ENCODE measurements at places on chromosomes 4 and X.

DNA sequence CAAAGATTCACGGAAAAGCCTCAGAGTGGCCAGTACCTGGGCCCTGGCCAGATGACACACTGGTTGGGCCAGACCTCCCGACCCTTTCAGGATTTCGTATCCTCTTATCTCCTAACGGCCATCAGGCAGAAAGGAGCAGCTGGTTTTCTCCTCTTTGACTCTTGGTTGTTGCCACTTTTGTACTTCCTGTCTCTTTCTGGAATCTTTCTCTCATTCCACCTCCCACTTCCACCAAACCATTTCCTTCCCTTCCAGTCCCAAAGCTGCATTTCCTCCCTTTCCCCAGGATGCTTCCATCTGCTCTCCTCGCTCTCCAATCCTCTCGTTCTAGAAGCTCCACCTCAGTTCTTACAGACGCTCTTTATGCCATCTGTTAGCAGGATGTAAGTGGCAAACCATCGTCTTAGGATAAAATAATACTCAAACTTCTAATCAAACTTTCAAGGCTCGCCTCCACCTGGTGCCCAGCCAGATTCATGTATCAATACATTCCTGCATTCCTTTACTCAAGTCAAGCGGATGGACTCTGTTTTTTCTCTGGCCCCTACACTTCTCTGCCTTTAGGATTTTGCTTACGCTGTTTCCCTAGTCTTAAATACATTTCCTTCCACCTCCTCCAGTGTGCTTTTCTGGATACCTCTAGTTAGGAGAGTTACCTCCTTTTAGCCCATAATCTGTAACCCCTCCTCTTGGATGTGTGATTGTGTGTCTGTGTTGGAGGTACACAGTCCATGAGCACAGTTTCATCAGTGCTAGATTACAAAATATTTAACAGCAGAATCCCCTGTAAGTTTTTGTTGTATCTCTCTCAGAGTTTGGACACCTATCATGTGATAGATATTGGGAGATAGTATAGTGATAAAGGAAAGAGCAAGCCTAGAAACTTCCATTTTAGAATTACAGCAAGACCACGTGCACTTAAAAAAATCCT is 70.4 kb downstream of the LDB2 start:
- DNase-seq, result no peak

DNA sequence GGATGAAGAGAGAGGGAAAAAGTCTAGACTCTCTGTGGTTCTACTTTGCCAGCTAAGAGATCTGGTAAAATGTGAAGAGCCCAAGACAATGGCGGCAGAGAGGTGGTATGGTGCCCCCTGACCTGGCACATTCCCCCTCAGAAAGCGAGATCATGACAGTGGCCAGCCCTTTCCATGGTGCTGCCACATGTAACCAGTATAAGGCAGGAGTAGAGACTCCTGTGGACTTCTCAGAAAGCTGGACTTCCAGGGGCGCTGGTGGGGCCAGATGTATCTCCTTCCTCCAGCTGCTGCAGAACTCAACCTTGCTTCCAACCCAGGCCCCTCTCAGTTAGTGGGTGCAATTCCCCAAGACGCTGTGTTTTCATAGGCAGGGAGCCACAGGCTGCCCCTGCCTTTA is 9.6 kb downstream of the CTAG1A start:
- DNase-seq, result no peak

DNA sequence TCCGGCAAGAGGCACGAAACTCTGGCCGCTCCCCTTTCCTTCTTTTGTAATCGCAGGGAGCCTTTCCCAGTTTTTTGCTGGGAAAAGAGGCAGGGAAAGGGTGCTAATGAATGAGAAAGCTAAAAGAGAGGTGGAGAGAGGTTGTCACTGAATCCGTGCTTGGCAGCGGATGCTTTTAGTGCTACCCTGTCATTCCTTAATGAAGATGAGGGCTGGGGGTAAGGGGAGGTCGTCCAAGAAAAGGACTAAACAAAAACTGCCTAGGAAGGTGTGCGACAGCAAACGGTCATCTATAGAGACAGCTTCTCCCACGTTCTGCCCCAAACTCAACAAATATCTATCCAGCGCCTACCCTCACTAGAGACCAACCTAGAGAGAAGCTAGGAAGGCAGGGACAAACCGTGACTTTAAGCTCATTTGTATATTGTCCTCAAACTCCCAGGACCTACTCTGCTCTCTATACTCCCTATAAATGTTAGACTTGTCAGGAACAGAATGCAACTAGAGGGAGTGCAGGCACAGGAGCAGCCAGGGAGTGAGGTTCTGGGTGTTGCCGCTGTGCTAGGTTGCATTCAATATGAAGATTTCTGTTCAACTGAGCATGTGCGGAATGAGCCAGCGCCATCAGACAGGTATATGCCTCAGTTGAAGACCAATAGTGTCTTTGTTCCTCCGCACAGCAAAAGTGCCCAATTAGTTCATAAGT is 777 bp upstream of the CASK start:
- no peak for DNase-seq

- no peak for DNase-seq
These were observed 26.8 kb upstream of the FGF5 start for GRCh38 chr4:80239480-80240150.

- no peak for DNase-seq
These were observed 39.0 kb upstream of the SLITRK4 start for GRCh38 chrX:143674926-143675325.

- no peak for DNase-seq
These were observed 52.3 kb downstream of the SEPSECS start for GRCh38 chr4:25107827-25108516.

GRCh38 chrX:17655211-17656034 is 81.9 kb upstream of the SCML1 start:
- no peak for DNase-seq

GRCh38 chr4:157997296-157997695 is 175.5 kb downstream of the GASK1B start:
- DNase-seq, result no peak

GRCh38 chr4:116223040-116223732 is 862.2 kb downstream of the TRAM1L1 start:
- no peak for DNase-seq

- no peak for DNase-seq
These were observed 503.0 kb upstream of the CPXCR1 start for GRCh38 chrX:88244066-88244465.

- DNase-seq, result no peak
These were observed 64.7 kb upstream of the NKX1-1 start for GRCh38 chr4:1470816-1471442.

- DNase-seq, result no peak
These were observed 213.1 kb downstream of the DCTD start for GRCh38 chr4:182704077-182704476.

GRCh38 chrX:10598540-10598939 is 21.8 kb downstream of the MID1 start:
- no peak for DNase-seq

GRCh38 chr4:163193717-163194116 is 27.0 kb upstream of the NAF1 start:
- DNase-seq, result no peak

DNA sequence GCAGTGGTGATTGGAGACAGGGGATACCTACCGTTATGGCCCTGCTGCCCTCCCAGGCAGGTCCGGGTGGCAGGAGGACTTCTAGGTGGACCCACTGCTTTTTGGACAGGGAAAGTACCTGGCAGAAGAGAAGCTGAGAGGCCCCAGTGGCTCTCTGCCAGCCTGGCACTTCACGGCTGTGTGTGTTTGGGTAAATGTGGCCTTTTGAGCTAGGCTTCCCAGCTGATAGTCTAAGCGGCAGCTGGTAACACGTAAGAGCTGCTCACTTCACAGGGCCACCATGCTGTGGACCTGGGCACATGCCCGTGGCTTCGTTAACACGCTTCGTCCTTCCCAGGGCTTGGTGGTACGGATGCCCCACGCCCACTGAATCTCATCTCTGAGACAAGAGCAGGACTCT is 92.0 kb upstream of the CLCN4 start:
- DNase-seq, result no peak

- no peak for DNase-seq
These were observed 48.9 kb downstream of the SPATA18 start for GRCh38 chr4:52099860-52100461.

DNA sequence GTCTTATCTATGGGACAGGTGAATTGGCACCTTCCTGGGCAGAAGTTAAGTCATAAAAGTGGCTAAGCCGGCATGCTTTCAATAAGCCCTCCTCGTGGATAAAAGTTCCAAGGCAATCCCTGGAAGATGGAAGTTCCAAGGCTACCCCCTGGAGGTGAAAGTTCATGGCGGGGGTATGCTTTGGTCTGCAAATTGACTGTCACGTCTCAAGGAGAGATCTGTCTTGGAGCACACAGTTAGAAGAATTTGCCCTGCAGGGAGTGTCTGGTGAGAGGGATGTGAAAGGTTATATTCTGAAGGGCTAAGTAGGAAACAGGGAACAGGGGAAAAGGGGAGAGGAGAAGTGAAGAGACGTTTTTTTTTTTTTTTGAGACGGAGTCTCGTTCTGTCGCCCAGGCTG is 26.2 kb upstream of the GPR173 start:
- DNase-seq, result no peak

DNA sequence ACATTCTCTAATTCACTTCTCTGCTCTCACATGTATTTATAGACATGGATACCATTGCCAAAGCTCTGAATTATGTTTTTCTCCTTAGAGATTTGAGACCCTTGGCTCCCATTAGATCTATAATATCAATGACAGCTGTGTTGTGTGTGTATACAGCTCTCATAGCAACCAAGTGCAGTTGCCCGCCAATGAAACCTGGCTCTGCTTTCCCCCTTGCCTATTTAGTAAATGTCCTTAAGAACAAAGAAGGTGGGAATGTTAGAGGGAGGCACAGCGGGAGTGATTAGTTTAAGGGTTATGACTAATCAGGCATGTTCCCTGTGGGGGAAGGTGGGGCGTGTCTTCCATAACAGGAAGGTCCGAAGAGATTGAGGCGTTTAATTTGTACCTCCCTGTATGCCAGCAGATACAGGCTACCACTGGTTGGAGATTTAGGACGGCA is 100.5 kb upstream of the TBC1D9 start:
- no peak for DNase-seq

DNA sequence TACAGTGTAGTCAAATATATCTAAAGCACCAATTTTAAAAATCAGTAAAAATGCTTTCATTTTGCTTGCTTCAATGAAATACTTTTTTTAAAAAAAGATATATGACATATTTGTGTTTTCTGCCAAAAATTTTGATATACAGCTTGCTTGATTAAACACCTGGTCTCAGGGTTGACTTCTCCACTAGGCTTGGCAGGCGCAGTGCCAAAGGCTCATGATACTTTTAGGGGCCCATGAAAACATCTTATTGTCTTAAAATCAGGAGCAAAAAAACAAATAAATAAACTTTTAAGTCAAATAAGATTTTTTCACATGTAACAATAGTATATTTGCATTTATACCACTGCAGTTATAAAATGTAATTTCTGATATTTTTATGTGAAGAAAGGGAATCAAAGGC is 95.6 kb downstream of the ADGRA3 start:
- no peak for DNase-seq

DNA sequence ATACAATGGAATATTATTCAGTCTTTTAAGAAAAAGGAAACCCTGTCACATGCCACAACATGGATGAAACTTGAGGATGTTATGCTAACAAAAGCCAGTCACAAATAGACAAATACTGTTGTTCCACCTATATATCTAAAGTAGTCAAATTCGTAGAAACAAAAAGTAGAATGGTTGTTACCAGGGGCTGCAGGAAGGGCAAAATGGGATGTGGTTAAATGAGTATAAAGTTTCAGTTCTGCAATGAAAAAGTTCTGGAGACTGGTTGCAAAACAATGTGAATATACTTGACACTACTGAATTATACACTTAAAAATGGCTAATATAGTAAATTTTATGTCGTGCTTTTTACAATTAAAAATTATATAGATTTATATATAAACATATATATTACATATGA is 12.2 kb downstream of the SPOCK3 start:
- DNase-seq, result no peak

DNA sequence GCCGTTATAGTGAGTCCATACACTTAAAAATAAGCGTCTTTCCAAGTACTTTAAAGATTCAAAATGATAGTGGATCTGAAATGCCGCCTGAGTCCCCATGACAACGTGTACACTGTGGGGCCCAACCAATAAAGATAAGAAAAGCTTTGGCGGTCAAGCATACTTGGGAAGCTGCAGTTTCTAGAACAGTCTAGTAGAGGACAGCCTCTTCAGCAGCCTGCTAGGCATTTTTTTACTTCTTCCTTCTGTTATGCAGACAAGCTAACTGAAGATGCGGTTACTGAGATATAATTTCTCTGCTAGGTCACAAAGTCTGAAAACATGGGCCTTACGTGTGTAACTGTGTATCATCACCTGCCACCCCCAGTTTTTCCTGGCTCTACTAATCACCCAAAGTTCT is 402 bp upstream of the UPRT start:
- DNase-seq, result no peak

GRCh38 chr4:94623126-94623911 is 134.4 kb upstream of the BMPR1B start:
- DNase-seq, result no peak

- DNase-seq, result no peak
These were observed 166.6 kb upstream of the TBL1X start for GRCh38 chrX:9298221-9298620.

- no peak for DNase-seq
These were observed 58.0 kb upstream of the SHOX start for GRCh38 chrX:572538-573124.

- no peak for DNase-seq
These were observed 112.3 kb downstream of the KLHL8 start for GRCh38 chr4:87108142-87108546.

DNA sequence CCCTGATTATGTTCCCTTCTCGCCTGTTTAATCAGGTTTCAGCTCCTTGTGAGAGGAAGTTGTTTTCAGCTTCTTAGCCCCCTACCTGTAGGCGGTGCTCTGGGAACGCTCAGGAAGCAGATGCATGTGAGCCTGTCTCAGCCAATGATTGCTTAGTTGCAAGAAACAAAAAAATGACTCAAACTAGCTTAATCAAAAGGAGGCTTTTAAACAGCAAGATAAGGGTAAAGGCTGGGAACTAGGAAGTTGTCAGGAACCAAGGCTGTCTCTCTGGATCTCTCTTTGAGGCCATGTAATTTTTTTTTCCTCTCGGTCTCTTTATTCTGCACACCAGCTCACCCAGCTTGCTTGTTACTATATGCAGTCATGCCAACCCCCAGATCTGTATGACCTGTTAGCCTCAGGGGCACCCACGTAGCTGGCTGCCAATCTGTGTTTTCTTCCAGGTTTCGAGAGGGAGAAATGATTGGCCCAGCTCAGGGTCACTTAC is 109.1 kb downstream of the PTTG2 start:
- DNase-seq, result no peak

- DNase-seq, result no peak
These were observed 91.5 kb downstream of the GEMIN8 start for GRCh38 chrX:13938051-13938828.

Data from T-helper 22 cell (primary cell).